ENCODE measurements at places on chromosomes 1 and 21.

DNA sequence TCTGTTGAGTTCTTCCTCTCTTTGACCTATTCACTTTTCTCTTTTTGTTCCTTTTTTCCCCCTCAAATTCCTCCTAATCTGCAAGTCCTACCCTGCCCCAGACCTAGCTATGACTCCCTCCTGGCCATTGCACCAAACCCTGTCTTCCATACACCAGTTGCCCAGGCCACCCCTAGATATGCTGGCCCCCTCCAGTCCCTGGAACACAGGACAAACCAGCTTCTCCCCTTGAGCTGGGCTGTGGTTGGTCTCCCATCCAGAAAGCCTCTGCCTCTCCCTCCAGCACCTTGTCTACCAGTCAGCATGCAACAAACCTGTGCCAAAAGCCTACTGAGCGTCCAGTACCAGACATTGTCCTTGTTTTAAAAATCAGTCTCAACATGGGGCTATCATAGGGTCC lies 59.4 kb downstream of the ELK4 start:
- no peak for DNase-seq

DNA sequence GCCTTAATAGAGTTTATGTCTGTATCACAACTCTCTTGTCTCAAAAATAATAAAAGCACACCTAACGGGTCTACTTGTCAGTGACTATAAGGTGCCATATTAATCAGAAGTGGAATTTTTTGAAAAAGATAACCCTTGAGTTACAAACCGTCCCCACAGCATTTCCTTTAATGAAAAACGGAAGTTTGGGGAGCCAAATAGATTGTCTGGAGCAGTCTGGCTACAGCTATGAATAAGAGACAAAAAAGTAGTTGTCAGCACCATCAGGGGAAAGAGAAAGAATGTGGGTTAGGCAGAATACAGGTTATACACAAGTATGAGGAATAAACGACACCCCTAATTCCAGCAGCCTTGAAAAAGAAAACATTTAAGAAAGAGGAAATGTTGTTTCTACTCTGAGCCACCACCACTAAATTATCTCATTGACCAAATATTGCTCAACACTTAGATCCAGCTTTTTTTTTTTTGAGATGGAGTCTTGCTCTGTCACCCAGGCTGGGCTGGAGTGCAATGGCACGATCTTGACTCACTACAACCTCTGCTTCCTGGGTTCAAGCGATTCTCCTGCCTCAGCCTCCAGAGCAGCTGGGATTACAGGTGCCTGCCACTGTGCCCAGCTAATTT lies 29.4 kb upstream of the USP24 start:
- DNase-seq = no peak

DNA sequence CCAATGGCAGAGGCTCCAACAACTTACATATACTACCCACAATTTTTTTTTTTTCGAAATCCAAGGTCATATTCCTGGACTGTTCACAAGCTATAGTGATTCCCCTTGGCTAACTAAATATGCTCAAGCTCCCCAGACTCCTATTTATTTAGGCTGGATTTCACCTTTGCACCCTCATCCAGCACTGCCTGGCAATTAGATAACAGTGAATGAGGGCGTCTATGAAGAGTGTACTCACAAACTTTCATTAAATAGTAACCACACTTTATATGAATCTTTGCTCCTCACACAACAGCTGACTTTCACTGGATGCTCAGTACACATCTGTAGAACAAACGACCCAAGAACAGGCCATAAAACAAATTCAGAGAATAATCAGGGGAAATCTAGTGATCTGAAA lies 51.6 kb downstream of the DSCAM start:
- no peak for DNase-seq

GRCh38 chr21:38950435-38951094 lies 144.8 kb downstream of the ETS2 start:
- DNase-seq = no peak

DNA sequence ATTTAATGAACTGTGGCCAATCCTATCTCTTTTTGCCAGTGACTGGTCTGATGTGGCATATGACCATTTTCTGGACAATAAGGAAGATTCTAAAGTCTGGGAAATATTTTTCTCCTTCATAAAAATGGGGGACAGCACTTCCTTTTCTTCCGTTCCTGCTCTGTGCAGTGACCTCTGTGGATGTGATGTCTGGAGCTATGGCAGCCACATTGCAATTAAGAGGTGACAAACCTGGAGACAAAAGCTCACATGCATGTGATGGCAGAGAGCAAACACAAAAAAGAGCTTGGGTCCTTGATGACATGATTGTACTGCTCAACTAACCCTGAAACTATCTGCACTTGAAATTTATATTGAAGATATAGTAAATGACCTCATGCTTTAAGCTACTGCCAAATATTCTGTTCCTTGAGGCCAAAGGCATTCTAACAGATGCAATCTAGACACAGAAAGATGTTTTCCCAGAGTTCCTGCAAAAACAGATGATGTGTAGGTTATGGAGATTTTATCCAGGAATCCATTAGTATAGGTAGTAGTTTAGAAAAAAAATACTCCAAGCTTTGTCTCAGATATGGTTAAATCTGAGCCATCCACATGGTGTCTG lies 2.2 kb upstream of the MAGI3 start:
- DNase-seq = no peak

- DNase-seq = peak; percentile 88
Measured at GRCh38 chr1:7770997-7771822, at the start of gene VAMP3. Gene VAMP3, plus strand, starts transcription at chr1:7771296. Its CDS starts 88 bp downstream, at chr1:7771384.

DNA sequence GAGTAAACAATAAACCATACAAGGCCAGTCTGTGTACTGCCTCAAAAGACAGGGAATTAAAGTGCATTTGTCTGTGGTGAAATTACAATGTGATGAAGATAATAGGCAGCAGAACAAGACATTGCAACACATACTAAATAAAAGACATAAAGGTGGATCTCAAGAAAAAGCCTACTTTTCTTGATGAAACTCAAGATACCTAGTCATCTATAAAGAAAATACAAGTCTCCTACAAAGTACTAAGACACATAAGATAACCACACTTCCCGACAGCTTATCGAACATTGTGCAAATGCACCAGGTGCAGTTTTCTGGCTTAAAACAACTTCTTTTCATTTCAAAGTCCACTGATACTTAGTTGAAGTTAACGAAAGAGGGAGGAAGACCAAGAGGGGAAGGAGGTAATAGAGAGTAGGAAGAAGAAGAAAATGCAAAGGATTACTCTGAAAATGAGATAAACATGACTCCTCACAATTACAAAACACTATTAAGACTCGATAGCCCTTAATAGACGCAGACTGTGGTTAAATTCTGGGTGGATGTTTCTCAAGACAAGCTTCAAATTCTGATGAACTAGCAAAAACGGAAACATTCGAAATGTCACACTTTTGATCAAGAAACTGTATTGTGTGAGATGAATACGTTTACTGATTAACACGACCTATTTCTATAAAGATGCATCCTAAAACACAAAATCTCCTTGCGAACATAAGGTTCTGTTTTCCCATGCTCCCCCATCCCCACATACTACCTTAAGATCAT lies 2.0 kb downstream of the HNRNPR start:
- DNase-seq = no peak

DNA sequence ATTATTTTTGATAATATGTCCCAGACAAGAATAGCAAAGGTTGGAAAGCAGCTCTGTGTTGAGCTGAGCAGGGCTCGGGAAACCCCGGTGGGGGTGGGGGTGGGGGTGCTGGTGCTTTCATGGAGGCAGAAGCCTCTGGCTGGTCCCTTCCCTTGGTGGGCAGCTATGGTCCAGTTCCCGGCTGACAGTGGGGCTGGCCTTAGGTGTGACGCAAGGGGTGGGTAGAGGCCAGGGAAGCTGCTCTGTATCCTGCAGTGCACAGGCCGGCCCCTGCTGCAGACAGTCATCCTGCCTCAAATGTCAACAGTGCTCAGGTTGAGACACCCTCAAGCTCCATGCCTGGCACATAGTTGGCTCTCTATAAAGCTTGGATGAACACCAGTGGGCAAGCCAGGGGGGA lies 8.9 kb downstream of the ACTL8 start:
- DNase-seq = no peak

DNA sequence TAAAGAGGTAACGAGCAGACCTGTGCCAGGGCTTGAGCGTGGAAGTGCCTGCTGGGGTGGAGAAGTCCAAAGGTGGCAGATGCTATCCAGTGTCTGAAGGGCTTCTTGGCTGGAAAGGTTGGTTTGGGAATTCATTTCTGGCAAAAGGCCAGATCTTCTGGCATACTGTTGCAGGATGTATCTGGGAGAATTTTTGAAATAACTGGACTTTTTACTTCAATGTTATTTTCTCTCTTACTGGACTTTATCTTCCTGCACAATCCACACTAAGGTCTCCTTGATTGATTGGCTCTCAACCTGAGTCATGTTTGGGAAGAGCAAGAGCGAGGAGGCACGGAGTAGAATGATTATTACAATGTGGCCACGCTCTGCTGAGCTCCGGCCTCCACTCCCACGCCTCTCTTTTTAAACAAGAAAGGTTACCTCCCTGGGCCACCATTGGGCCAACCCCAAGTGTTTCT lies 278.4 kb downstream of the TM2D1 start:
- no peak for DNase-seq

DNA sequence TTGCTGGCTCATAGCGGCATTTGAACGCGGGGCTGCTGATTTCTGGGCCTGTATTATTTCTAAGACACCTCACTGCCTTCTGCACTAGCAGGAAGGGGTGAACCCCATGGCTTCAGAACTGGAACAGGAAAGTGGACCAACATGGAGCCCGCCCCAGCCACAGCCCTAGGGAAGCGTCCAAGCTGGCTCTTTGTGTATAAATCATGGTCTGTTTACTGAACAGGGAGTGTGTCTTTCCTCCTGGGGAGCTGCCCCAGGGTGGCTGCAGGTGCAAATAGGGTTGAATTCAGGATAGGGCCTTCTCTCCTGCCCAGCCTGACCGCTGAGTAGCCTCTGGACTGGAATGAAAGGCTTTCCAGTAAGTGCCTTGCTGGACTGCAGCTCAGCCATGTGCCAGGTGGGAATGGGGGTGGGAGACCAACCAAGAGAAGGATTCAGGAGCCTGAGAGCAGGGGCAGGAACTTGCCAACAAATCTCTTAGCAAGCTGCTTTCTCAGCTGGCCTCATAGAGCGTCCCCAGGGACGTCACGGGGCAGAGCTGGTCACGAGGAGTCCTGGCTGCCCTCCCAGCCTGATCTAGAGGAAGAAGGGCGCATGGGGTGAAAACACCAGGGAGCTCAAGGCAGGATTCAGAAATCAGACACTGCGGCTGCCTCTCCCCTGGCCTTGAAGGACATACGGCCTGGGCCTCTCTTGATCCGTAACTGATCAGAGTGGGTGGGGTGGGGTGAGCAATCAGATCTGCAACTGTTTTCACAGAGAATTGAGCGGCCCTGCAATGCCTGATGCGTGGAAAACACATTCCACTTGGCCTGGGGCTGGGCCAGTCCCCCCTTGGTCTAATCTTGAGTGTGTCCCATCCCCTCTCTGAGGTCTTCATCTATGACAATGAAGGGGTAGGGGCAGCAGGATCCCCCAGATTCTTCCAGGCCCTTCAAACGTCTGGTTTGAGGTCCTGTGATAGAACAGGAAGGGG lies 56.5 kb upstream of the SELENON start:
- no peak for DNase-seq

- no peak for DNase-seq
Measured at GRCh38 chr21:36470294-36470693, 9.6 kb downstream of the CLDN14 start.

GRCh38 chr1:68331117-68331865 lies 99.0 kb upstream of the WLS start:
- no peak for DNase-seq

DNA sequence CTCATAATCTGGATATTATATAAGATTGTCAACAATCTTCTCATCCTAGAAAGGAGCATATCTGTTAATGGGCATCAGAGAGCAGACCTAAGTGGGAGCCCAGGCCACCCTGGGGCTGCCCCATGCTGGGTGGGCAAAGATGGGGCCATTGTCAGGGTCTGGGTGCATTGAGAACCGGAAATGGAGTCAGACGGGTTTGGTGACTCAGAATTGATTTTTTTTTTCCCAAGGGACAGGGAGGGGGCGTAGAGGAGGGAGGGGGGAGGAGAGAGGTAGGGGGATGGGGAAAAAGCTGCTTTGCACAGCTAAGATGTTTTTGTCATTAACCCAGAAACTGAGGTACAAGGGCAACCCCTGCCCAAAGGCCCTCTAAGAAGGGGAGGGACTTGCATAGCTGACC lies 1.3 kb downstream of the ATXN7L2 start:
- no peak for DNase-seq

GRCh38 chr1:163523375-163524029 lies 201.7 kb downstream of the NUF2 start:
- DNase-seq = no peak

GRCh38 chr21:32088471-32088870 lies 190.4 kb downstream of the MIS18A start:
- DNase-seq = no peak

DNA sequence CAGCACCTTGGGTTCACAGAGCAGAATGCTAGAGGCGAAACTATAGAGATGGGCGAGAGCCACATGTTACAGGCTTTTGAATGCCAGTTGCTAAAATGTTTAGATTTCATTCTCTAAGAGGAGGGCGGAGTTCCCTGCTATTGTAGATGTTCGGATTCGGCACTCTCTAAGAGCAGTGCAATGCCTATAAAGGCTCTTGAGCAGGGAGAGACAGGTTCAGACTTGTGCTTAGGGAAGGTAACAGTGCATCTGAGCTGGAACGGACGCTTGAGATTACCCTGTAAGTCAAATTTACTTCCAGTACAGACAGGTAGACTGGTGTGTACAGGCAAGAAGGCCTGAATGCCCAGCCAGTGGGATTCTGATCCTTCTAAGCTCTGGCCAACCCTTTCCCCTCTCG lies 15.3 kb downstream of the LURAP1 start:
- DNase-seq = no peak

DNA sequence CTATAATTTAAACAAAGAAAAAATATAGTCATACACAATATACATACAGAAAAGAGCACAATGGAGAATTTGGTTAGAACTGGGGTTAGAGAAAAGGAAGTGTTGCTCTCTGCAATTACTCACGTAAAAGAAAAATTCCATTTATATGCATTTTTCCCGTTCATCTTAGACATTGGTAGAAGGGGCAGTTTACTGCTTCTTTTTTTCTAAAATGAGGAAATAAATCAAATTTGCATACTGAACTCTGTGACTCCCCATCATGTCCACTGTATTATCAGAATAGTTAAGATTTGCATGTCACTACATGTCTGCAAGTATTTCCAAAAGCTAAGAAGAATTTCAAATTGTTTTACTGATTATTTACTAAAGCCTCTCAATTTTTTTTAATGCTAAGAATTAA lies 44.1 kb upstream of the C1orf105 start:
- DNase-seq = no peak

DNA sequence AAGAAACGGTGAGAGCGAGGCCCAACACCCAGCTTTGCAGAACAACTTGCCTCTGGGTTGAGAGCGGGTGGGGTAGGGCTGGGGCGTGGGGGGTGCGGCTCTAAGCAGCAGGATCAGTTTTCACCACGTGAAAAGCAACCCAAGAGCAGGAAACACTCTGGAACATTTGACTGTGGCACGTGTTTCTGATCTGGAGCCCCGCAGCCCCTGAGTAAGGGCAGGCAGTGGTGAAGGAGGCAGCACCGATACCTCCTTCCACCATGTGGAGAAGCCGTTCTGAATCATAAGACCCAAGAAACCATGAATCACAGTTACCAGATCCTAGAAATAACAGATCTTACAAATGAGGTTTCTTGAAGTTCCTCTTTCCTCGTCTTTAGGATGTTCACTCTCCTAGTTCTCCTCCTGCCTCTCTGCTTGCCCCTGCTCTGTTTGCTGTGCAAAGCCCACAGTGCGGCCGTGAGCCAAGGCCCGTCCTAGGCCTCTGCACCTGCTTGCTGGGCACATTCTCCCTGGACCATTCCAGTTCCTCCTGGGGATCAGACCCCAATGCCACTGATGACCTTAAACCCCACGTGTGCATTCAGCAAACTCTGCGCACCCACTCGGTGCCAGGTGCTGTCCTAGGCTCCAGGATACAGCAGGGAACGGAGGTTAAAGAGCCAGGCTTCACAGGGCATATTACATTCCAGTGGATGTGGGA lies 31.9 kb downstream of the SLC1A7 start:
- no peak for DNase-seq

Data from CD4-positive, alpha-beta T cell treated with Interleukin-17A for 4 hours (primary cell).